ENCODE measurements at places on chromosomes 11 and 22. TPM values are rescaled to one million over a fixed set of nuclear protein-coding genes. Genes with fewer than 3 reads are reported as not detected.
A peak's percentile ranks its signal among the peaks of the same experiment; 100 is the strongest.

Gene SYT7
- not detected for total RNA-seq

DNA sequence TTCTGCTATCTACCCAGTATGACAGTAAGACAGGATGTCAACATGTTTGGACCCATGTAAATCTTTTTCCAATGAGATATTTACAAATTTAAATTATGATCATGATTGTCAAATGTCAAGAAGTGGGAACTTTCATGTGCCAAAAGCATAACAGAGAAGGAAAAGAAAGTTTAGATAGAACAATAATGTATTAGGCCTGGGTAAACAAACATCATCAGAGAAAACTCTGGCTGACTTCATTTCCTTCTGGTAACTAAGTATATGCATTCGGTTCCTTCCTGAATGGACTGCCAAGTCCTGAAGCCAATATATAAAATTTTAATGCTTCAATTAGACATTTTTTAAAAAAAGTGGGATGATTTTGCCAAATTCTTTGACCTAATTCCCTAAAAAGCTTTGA is 16.5 kb downstream of the RNF141 start:
- H3K36me3 ChIP-seq, result peaks cover 28% of the 10 kb centered on the region
- peaks cover 20% of the 10 kb centered on the region for H3K4me1 ChIP-seq
- H3K27ac ChIP-seq, result no peak overlapping the region
- no peak for DNase-seq

GRCh38 chr22:22927888-22928665 is 40.5 kb downstream of the IGLL5 start:
- no peak overlapping the region for H3K4me3 ChIP-seq
- H3K4me1 ChIP-seq, result peaks cover 21% of the 10 kb centered on the region
- H3K27ac ChIP-seq, result peak overlapping the region; percentile 25
- no peaks in the 10 kb centered on the region for H3K36me3 ChIP-seq

GRCh38 chr11:66042996-66043906 is 5.7 kb downstream of the GAL3ST3 start:
- DNase-seq, result no peak
- H3K27me3 ChIP-seq, result no peaks in the 10 kb centered on the region
- no peak overlapping the region for H3K4me3 ChIP-seq
- peaks cover 15% of the 10 kb centered on the region for H3K4me1 ChIP-seq
- no peaks in the 10 kb centered on the region for H3K36me3 ChIP-seq
